ENCODE measurements at places on chromosomes 2 and 18. TPM values are rescaled to one million over a fixed set of nuclear protein-coding genes. Genes with fewer than 3 reads are reported as not detected.

DNA sequence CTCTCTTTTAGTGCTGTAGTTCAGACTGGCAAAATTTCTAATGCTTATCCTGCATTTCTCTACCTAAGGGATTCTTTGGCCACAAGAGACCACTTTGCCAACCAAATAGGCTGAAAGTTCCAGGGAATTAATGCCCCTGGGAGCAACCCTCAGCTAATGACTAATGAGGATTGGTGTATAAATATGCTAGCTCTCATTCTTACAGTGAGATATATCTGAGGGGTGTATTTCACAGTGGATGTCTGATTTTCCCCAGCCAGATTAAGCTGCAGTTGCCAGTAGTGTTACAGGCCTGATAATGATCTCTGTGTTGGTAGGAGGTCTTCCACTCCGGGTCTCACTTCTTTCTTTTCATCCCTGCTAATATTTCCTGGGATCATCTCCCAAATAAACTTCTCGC, 90.4 kb downstream of the GULP1 start:
- no peaks in the 10 kb centered on the region for H3K36me3 ChIP-seq
- no peak overlapping the region for H3K4me3 ChIP-seq
- H3K27me3 ChIP-seq: no peaks in the 10 kb centered on the region
- H3K4me1 ChIP-seq: peaks cover 16% of the 10 kb centered on the region
- no peak overlapping the region for H3K27ac ChIP-seq
- DNase-seq: no peak

DNA sequence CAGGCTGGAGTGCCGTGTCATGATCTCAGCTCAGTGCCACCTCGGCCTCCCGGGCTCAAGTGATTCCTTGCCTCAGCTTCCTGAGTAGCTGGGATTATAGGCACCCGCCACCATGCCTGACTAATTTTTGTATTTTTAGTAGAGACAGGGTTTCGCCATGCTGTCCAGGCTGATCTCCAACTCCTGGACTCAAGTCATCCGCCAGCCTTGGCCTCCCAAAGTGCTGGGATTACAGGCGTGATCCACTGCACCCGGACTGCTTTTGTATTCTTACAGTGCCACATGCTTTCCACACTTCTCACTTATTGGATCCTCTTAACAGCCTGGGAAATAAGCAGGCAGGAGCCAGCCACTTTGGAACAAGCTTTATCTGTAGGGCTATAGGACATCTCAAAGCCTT, 25.3 kb upstream of the BCL2L11 start:
- no peak overlapping the region for H3K27ac ChIP-seq
- no peaks in the 10 kb centered on the region for H3K36me3 ChIP-seq
- no peak for DNase-seq
- H3K4me3 ChIP-seq: no peak overlapping the region
- H3K4me1 ChIP-seq: no peaks in the 10 kb centered on the region

GRCh38 chr2:71715951-71716696, 262.8 kb downstream of the DYSF start:
- no peak overlapping the region for H3K4me3 ChIP-seq
- H3K4me1 ChIP-seq: no peaks in the 10 kb centered on the region
- no peak overlapping the region for H3K27ac ChIP-seq
- no peaks in the 10 kb centered on the region for H3K27me3 ChIP-seq

DNA sequence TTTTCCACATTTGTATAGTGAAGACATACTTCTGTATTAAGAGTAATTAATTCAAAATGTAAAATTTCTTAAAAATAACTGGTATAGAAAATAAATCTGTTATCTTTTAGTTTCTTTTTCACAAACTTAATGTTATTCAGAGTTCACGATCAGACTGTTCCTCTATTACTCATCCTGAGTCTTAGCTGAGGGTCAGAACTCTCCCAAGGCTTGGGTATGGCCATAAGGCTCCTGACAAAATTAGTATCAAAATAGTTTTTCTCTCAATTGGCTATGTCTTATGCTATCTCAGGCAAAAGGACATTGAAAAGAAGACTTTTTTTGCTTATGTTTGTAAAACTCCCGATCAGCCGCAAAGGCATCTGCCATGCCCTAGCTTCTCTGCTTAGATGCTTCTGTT, 56.1 kb upstream of the NAB1 start:
- no peaks in the 10 kb centered on the region for H3K36me3 ChIP-seq
- H3K27ac ChIP-seq: no peak overlapping the region
- DNase-seq: no peak
- H3K27me3 ChIP-seq: no peaks in the 10 kb centered on the region
- H3K4me1 ChIP-seq: no peaks in the 10 kb centered on the region
- no peak overlapping the region for H3K4me3 ChIP-seq

- no peak overlapping the region for H3K27ac ChIP-seq
- DNase-seq: no peak
- H3K27me3 ChIP-seq: no peaks in the 10 kb centered on the region
Observed at GRCh38 chr2:36403675-36404230, 48.2 kb downstream of the CRIM1 start.

DNA sequence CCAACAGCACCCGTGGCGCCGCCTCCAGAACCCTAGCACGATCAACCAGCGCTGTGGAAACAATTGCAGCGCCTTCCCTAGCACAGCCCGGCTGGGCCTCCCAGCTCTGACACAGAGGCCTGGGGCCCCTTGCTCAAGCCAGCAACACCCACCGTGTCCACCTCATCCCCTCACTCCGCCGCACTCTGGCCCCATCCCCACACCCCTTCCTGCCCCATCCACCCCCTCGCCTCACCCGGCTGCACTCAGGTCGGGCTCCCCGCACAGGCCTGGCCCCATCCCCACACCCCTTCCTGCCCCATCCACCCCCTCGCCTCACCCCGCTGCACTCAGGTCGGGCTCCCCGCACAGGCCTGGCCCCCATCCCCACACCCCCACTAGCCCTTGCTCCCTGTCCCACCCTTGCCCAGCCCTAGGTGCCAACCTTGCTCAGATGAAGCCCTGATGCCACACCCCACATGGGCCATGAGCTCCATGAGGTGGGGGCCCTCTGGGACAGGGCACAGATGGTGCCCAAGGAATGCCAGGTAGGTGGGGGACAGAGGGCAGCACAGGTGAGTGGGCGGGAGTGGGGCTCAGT, 28.7 kb downstream of the KIF1A start:
- H3K4me1 ChIP-seq: no peaks in the 10 kb centered on the region
- no peak overlapping the region for H3K4me3 ChIP-seq
- H3K27me3 ChIP-seq: no peaks in the 10 kb centered on the region

DNA sequence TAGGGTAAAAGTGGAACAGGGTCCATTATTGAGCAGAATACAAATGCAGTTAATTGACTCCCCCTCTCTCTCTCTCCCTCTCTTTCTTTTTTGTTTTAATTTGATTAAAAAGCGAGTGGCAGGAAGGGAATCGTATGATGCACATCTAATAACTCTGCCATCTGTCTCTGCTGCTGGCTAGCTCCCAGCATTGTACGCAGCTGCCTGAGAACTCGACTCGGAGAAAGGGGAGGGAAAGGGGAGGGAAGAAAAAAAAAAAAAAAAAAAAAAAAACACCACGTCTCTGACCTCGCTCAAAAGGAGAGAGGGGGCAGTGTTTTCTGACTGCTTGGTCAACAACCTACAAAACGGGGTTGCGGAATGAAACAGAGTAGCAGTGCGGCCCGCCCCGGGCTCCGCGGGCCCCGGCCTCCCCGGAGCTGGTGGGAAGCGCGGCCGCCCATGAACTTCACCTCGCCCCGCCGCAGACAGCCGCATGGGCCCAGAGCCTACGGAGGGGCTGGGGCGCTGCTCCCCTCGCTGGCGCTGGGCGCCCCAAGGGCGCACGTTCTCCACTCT, 265.7 kb downstream of the TCF4 start:
- peak; percentile 59 for DNase-seq
- H3K4me3 ChIP-seq: peak overlapping the region; percentile 24
- H3K4me1 ChIP-seq: no peaks in the 10 kb centered on the region
- peak overlapping the region; percentile 79 for H3K27ac ChIP-seq
- H3K36me3 ChIP-seq: no peaks in the 10 kb centered on the region

DNA sequence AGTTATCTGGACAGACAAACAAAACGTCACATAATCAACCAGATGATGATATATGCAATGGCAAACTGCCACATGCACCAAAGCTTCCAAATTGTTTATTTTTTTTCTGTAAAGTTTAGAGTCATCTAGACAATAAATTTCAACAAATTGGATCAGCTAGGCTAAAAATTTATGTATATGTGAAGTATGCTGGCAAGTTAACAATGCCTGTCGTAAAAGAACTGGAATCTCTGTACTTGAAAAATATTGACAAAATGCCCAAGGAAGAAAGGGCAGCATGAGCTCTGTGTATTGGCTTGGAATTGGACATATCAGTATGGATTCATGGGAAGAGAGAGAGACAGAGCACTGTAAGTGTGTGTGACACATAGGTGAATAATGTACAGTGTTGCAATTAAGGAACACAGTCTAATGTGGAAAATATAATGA, 309.8 kb downstream of the ERBB4 start:
- no peaks in the 10 kb centered on the region for H3K27me3 ChIP-seq
- H3K4me3 ChIP-seq: no peak overlapping the region
- no peak for DNase-seq
- no peaks in the 10 kb centered on the region for H3K36me3 ChIP-seq
- H3K27ac ChIP-seq: no peak overlapping the region
- H3K4me1 ChIP-seq: no peaks in the 10 kb centered on the region

DNA sequence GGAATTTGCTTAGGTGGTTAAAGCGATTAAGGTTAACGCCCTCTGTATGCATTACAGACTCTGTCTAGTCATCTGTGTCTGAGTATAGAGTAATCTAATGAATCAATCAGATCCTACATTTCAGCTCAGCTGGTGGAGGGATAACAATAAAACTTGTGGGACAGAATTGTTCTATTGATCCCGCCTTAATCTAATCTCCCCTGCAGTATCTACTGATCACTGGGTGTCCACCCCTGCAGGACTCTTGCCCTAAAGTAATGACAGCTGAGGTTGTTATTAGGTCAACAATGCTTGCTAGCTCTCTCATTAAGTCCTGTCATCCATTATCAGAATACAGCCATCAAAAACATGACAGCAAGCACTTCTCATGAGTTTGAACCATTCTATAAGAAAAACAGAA, 462.6 kb upstream of the TMEFF2 start:
- DNase-seq: no peak
- no peak overlapping the region for H3K27ac ChIP-seq
- H3K4me1 ChIP-seq: no peaks in the 10 kb centered on the region
- no peaks in the 10 kb centered on the region for H3K36me3 ChIP-seq

DNA sequence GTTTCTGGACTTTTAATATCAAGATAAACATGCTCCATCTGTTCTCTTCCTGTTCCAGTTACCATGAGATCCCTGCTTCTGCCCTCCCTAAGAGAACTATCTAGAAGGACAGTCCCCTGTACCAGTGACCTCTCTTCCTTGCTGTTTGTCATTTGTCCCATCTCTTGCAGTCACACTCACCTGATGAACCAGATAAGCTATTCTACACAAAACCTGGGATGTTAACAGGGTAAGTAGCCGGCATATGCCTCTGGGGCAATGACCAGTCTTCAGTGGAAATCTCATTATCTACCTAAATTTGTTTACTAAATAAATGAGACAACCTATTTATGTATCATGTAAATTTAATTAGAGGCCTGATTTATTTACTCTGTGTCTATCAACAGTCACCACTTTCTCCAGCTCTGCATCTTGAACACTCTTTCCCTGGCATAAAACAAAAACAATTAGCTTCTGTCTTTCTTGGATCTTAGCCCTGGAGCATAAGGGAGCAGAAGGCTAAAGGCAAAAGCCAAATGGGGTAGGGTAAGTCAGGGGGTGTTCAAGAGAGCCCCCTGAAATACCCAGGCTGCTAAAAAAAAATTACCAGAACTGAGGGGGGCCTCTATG, 337.7 kb downstream of the ALK start:
- H3K27ac ChIP-seq: no peak overlapping the region
- H3K27me3 ChIP-seq: no peaks in the 10 kb centered on the region
- H3K4me1 ChIP-seq: no peaks in the 10 kb centered on the region
- no peaks in the 10 kb centered on the region for H3K36me3 ChIP-seq

DNA sequence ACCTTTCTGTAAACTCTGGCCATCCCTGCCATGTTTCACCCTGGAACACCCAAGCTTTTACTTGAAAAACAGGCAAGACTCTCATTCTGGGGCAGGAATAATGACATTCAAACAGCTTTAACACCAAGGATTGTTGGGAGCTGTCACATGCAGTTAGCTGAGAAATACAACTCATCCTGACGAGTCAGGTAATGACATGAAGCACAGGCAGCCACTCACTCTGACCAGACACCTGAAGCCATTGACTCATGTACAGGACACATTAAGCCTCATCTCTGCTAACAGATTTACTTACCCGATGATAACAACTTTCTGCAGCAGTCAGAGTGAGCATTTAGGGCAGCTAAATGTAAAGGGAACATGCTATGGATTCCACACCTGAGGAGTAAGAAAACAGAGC, 163.1 kb upstream of the PGAP1 start:
- no peaks in the 10 kb centered on the region for H3K4me1 ChIP-seq
- no peaks in the 10 kb centered on the region for H3K27me3 ChIP-seq
- no peak for DNase-seq
- no peak overlapping the region for H3K4me3 ChIP-seq
- no peak overlapping the region for H3K27ac ChIP-seq
- H3K36me3 ChIP-seq: no peaks in the 10 kb centered on the region

DNA sequence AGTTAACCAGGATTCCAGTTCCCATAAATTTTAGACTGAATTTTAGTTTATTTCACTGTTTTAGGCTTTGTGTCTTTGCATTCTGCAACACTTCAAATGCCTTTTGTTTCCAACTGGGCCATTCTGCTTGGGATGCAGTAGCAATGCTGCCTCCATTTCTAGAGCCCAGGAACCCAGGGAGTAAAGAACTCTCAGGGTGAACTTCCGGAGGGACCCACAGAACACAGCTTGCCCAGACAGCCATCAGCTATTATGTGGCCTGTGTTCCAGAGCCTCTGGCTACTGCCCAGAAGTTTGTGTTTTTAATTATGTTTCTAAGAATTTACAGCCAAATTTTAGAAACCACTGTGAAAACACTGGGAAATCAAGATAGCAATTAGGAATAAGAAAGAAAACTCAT, 145.1 kb downstream of the TMEM163 start:
- no peak overlapping the region for H3K27ac ChIP-seq
- no peaks in the 10 kb centered on the region for H3K4me1 ChIP-seq
- no peak overlapping the region for H3K4me3 ChIP-seq
- no peaks in the 10 kb centered on the region for H3K36me3 ChIP-seq

- no peaks in the 10 kb centered on the region for H3K4me1 ChIP-seq
- H3K27me3 ChIP-seq: no peaks in the 10 kb centered on the region
- no peak overlapping the region for H3K27ac ChIP-seq
- no peaks in the 10 kb centered on the region for H3K36me3 ChIP-seq
- DNase-seq: no peak
Observed at GRCh38 chr2:56688661-56689060, 504.9 kb downstream of the CCDC85A start.

C2orf66 gene
- total RNA-seq: not detected

IL36A gene
- not detected for total RNA-seq

IL37 gene
- not detected for total RNA-seq

C2orf80 gene
- total RNA-seq: not detected

OTOS gene
- total RNA-seq: not detected

ALPG gene
- total RNA-seq: not detected

R3HDM1 gene
- 9.1 TPM for total RNA-seq
